Astrocyte of the spinal cord (primary cell): ENCODE measurements at places on chromosomes 2 and 18.

DNA sequence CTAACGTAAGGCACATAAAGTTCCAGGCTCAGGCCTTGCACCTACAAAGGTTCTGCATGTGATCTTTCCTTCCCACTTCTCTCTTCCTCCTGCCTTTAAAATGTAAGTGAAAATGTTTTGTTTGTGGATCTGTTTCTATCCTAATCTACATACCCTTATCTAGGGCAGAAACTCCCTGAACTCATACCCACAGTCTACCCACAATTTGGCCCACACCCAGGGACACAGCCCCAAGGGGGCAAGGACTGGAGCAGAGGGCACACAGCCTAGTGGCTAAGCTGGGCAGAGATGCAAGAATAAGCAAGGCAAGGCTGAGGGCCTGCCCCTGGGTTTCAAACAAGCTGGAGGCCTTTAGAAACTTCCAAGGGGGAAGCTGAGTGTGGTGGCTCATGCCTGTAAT is 71.0 kb downstream of the HS1BP3 start:
- DNase-seq = no peak

DNA sequence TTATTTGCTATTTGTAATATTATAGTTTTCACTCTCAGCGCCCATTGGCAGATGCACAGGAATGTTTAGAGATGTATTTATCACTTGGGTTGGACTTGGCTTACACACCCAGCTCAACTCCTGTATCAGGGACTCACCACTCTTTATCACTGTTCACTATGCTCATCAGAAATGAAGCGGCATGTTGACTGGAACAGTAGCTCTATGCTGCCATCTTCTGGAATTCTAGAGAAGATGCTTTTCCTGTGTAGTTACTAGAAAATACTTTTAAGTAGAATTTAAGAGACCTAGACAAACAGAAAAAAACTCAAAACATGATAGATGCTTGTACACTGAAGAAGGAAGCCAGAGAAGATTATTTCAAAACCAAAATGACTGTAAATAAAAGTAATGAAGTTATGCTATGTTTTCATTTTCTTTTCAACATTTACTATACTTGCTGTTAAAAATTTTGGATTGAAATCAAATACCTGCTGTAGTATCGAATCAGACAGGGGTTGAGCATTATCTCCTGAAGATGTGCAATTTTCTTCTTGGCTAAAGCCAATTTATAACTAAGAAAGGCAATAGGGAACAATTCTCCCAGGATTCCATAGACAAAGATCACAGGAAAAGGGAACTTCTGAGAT is 47.4 kb upstream of the NXPH2 start:
- DNase-seq = peak; percentile 66

DNA sequence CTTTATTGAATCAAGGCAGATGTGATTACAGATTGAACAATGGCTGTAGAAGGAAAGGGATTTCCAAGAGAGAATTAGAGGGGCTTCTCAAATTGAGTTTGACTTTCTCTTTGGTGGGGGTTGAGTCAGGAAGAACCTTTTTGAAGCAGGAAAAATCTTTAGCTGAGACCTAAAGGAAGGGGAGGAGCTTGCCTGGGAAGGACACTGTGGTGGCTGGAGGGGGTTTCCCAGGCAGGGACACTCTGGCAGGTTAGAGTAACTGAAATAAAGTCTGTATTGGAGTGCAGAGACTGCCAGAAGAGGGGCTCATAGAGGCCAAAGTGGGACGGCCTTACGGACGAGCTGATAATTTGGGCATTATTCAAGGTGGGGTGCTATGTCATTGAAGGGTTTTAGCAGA is 69.3 kb downstream of the NEDD4L start:
- DNase-seq = no peak

DNA sequence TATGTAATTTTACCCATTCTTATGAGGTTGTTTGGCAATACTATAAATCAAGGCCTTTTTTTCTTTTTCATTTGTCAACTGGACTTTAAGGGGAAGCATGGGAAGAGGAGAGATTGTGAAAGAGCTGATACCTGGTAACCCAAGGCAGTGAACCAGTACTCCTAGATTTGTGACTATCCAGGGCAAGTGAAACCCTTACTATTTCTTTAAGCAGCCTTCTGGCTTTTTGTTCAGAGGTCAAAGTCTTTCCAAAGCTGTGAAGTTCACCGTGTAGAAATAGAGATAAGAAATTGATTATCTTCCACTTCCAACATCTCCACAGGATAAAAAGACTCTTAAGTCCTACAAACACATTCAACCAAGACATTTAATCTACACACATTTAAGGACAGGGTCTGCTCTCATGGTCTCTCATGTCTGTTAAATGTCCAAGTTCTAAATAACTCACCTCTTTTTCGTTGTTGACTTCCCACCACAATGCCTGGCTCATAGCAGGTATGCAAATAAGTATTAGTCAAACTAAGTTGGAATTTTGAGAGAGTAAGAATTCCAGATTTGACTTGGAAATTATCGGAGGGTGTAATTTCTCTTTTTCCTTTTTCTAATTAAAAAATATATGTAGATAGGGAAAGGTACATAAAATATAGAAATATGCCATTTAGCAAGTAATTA is 485.8 kb downstream of the STK39 start:
- no peak for DNase-seq

- DNase-seq = peak; percentile 98
Measured at GRCh38 chr18:45589356-45590035, 25.8 kb upstream of the SLC14A2 start.

DNA sequence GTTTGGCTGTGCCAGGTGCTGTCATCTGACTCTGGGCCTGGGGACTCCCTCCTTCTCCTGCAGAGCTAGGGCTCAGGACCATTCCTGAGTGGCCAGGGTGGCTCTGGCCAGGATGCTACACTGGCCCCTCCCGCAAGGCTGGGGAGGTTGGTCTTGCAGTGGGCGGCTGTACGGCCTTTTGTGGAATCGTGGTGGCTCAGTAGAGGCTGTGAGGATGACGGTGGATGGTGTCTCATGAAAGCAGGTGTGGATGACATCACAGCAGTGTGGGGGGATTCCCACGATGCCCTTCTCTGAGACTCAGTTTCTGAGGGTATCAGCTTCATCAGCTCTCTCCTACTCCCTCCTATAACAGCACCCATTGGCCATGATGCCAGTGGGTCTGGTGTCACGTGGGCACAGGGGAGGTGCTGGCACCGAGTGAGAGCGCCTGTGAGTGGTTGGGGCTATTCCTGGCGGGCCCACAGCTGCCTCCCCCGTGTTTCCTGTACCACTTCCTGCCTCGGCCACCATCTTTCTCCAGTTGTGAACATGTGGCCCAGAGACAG is 144.2 kb upstream of the HDAC4 start:
- DNase-seq = no peak

DNA sequence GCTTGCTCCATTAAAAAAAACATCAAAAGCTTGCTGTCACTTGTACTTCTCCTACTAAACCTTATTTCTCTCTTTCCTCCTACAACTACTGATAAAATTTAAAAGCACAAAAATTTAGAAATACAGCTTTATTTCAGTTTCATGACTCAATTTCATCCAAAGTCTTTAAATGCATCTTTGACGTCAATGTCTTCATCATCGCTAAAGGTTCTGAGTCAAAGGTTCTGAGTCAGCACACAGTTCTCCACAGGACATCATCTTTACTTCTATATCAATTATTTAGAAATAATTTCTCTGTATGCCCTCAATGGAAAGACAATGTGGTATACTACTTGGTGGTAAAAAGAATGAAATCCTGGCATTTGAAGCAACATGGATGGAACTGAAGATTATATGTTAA is 163.9 kb upstream of the DNMT3A start:
- DNase-seq = peak; percentile 62

DNA sequence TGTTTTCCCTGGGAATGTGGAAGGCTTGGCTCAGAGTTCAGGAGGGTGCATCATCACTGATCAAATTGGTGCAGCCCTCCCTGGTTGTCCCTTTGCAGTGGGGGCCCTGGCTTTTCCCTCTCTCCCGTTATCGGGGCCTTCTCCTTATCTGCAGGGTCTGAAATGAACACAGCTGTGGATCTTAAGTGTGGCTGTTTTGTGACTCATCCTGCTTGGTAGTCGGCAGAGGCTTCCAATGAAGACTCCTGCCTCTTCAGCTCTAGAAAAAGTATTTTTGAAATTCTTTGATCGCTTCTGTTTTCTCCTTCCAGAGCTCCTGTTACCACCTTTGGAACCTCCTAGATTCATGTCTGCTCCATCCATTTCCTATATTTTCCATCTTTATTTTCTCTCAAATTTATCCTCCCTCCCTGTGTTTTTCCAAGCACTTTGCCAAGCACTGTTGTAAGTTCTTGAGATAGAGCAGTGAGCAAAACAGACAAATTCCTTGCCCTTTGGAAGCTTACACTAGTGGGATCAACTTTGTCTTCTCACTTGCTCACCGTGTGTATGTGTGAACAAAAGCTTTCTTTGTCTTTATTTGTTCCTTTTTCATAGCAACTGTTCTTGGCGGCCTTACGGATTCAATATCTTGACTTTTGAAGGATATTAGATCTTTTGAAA is 45.7 kb downstream of the RALB start:
- peak; percentile 58 for DNase-seq

DNA sequence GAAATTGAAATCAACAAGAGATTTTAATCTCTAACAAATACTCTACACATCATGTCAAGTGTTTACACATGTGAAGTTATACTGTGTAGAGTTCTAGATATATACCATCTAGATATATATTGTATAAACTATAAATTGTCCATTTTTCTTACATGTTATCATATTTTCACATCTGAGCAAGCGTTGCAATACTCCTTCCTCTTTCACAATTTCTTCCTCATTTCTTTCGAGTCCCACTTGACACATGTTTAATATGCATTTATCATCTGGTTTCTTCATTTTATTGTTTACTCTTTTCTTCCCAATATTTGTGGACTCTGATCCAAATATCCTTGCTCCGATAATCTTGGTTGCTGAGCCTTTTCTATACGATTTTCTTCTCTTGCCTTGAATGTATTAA is 50.2 kb downstream of the UNC80 start:
- DNase-seq = no peak

- DNase-seq = no peak
Measured at GRCh38 chr18:62354151-62354550, 29.0 kb downstream of the TNFRSF11A start.

- DNase-seq = peak; percentile 17
Measured at GRCh38 chr18:37565977-37566478, 430 bp upstream of the CELF4 start.

- no peak for DNase-seq
Measured at GRCh38 chr18:56647071-56647470, 4.1 kb upstream of the WDR7 start.

GRCh38 chr2:63840081-63840784 is 1.5 kb upstream of the UGP2 start:
- peak; percentile 25 for DNase-seq

GRCh38 chr2:60535685-60536312 is 17.7 kb downstream of the BCL11A start:
- no peak for DNase-seq

- no peak for DNase-seq
Measured at GRCh38 chr2:30590407-30590806, 143.4 kb downstream of the LCLAT1 start.

DNA sequence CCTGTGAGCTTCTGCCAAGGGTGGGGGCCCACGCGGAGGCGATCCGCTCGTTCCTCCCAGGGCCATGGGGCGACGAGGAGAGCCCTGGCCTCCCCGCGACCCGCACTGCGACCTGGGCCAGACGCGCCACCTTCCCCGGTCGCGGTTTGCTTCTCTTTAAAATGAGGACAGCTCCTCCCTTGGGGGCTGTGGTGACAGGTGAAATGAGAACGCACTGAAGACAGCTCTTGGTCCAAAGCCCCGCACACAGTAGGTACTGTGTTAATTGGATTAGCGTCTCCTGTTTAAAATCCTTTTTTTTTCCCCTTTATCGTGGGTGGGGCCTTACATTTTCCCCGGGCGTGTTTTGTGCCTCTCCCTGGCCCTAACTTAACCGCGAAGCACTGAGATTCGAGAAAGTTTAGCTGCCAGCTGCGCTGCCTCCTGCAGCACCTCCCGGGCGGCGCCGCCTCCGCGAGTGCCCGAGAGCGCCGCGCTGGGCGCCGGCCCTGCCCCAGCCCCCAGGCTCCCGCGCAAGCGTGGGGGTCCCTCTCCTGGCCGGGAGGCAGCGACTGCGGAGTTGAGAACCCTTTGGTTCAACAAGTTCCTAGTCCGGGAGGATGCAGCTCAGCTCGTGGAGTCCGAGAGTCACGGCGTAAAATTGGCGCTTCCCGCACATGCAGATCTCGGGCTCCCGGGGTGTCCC is 1.1 kb downstream of the HPCAL1 start:
- peak; percentile 38 for DNase-seq

GRCh38 chr18:62625019-62625418 is 90.3 kb upstream of the PHLPP1 start:
- no peak for DNase-seq

DNA sequence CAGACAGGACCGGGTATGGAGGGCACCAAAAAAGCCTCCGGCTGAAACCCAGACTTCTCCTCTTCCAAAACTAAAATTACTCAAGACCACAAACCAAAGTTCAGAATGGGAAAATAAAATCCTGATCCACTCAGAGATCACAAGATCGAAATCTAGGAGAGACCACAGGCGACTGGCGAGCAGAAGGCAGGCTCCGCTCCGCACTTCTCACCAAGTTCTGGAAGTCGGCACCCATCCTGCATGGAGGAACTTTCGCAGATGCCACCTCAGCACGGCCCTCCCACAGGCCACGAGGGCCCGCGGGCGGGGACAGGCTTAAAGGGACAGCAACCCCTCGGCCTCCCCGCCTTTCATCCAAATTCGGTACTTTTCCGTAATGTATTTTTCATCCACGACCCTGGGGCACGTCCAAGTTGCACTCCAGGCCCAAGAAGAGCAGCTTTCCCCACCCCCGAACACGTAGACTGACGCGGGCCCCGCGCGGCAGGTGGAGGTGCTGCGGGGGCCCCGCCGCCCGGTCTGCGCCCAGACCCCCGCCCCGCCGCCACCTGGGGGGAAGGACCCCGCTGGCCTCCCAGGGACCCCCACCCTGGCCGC is 43.7 kb downstream of the HDLBP start:
- DNase-seq = peak; percentile 81

DNA sequence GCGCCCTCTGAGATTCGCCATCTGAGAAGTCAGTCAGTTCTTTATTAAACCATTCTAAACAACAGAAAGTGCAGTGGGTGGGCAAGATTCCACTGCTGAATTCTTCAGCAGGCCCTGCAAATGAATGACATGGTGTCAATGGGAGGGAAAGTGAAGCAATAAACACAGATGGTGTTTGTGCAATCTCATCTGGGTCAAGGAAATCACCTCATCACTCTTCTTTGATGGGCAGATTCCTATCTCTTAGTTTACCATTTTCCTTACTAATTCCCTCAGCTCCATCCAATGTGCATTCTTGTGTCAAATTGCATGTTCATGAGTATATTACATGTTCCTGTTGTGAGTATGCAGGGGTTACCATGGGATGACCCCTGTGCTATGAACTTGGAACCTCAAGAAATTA is 100.7 kb upstream of the CYP1B1 start:
- peak; percentile 81 for DNase-seq
